ENCODE measurements at places on chromosomes 7 and 10. TPM values are rescaled to one million over a fixed set of nuclear protein-coding genes. Genes with fewer than 3 reads are reported as not detected.

- peak; percentile 47 for DNase-seq
Observed at GRCh38 chr10:114437473-114438292, 33.4 kb upstream of the AFAP1L2 start.

PRPS1L1 gene
- total RNA-seq = not detected

IFIT3 gene
- 0.45 TPM for total RNA-seq

DNA sequence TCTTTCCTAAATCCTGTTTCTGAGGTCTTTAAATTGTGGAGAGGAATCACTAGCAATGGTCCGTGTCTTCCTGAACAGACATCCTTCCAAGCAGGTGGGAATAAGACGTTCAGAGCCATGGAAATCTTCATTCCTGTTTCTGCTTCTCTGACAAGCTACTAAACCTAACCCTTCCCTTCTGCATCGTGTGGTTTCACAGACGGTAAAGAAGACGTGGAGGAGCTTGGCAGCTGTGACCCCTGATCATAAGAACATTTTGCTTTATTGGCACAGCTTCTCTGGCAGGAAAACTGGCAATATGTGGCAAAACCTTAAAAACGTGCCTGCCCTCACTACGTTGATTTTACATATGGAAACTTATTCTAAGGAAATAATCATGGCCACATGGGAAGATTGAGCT is 63.0 kb upstream of the LOXL4 start:
- no peak for DNase-seq

ZC3HAV1L gene
- 1.1 TPM for total RNA-seq

AGMO gene
- 1.1 TPM for total RNA-seq

GRCh38 chr7:26584987-26585665 is 279.3 kb downstream of the SKAP2 start:
- no peak for DNase-seq

MINPP1 gene
- total RNA-seq = 26.2 TPM
